ENCODE measurements at places on chromosomes 6 and 20. TPM values are rescaled to one million over a fixed set of nuclear protein-coding genes. Genes with fewer than 3 reads are reported as not detected.

- H3K4me1 ChIP-seq, result peaks cover 8% of the 10 kb centered on the region
- H3K4me3 ChIP-seq, result no peak overlapping the region
- H3K27ac ChIP-seq, result no peak overlapping the region
- DNase-seq, result no peak
- no peaks in the 10 kb centered on the region for H3K36me3 ChIP-seq
Measured at GRCh38 chr20:31835554-31835953, 9.8 kb downstream of the FOXS1 start.

Gene ADGB
- total RNA-seq, result not detected

DNA sequence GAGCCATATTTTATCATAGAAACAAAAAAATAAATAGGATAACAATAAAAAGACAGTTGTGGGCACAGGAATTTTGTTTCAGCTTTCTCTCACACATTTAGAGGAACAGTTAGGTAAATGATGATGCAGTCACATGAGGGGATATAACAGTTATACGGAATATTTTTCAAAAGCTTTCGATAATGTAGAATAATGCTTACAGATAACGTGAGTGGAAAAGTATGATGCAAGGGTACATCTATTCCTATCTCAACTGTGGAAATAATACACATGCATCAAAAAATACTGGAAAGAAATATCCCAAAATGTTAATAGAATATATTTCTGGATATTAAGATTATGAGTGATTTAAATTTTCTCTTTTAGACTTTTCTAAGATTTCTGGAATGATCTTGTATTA is 114.0 kb downstream of the AFG1L start:
- H3K4me1 ChIP-seq, result no peaks in the 10 kb centered on the region
- H3K4me3 ChIP-seq, result no peak overlapping the region
- no peak for DNase-seq
- H3K27ac ChIP-seq, result no peak overlapping the region
- no peaks in the 10 kb centered on the region for H3K36me3 ChIP-seq

- DNase-seq, result no peak
- H3K36me3 ChIP-seq, result no peaks in the 10 kb centered on the region
- no peaks in the 10 kb centered on the region for H3K27me3 ChIP-seq
- no peaks in the 10 kb centered on the region for H3K4me1 ChIP-seq
- H3K27ac ChIP-seq, result no peak overlapping the region
- no peak overlapping the region for H3K4me3 ChIP-seq
Measured at GRCh38 chr20:60117065-60117464, 158.8 kb downstream of the CDH26 start.

- no peak for DNase-seq
- no peak overlapping the region for H3K4me3 ChIP-seq
- H3K27me3 ChIP-seq, result no peaks in the 10 kb centered on the region
- H3K27ac ChIP-seq, result peak overlapping the region; percentile 7
- peaks cover 35% of the 10 kb centered on the region for H3K36me3 ChIP-seq
- H3K4me1 ChIP-seq, result peaks cover 51% of the 10 kb centered on the region
Measured at GRCh38 chr6:158639056-158639455, 5.5 kb downstream of the DYNLT1 start.

GRCh38 chr6:142329486-142330113 is 27.8 kb downstream of the ADGRG6 start:
- no peaks in the 10 kb centered on the region for H3K4me1 ChIP-seq
- peaks cover 4% of the 10 kb centered on the region for H3K27me3 ChIP-seq
- DNase-seq, result no peak
- no peak overlapping the region for H3K27ac ChIP-seq

DNA sequence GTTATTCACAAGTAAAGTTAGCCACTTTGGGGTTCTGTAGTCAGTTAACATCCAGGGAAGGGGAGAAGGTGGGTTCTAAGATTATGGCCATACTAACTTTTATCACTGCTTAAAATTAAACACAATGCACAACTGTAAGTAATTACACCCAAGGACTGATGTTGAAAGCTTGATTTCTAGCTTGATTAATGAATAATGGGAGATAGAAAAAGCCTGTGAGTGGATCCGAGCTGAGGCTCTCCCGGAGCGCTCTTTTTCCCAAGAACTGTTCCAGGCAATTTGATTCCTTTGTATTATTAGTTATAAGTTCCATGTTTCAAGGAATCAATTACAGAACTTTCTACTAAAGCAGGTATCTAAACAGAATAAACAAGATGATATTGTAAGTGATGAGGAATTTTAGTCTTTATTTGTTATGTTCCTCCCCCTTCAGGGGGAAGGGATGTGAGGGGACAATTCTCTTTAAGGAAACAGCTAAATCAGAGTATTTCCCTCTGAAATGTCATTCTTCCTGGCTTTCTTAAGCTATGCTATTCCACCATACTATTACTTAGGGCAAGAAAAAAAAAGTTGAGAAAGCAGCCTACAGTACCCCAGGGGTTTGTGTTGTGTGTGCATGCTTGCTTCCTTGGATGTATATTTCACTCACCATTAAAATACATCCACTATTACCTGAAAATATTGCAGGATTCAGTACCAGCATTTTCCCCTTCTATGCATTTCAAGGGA is 3.8 kb downstream of the TSHZ2 start:
- H3K27ac ChIP-seq, result peak overlapping the region; percentile 78
- no peak for DNase-seq
- peak overlapping the region; percentile 81 for H3K4me3 ChIP-seq
- H3K27me3 ChIP-seq, result peaks cover 1% of the 10 kb centered on the region

DNA sequence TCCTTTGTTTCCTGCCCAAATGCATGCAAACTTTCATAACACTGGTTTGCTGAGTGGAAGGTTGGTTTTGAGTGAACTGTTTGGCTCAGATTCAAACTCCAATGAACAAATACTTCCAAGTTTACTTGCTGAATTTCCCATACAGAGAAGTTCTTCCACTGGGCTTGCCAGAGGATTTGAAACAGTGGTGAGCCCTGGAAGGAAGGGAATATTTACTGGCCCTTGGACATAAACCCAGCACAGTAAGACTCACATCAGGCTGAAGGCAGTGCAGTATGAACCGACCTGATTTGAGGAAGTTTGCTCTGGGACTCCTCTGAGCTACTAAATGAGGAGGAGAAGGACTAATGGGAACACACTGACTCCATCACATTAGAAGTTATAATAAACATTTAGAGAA is 3.8 kb downstream of the TRAF3IP2 start:
- H3K4me1 ChIP-seq, result peaks cover 46% of the 10 kb centered on the region
- no peaks in the 10 kb centered on the region for H3K27me3 ChIP-seq
- no peak overlapping the region for H3K27ac ChIP-seq
- H3K4me3 ChIP-seq, result no peak overlapping the region
- no peak for DNase-seq
- H3K36me3 ChIP-seq, result no peaks in the 10 kb centered on the region

DNA sequence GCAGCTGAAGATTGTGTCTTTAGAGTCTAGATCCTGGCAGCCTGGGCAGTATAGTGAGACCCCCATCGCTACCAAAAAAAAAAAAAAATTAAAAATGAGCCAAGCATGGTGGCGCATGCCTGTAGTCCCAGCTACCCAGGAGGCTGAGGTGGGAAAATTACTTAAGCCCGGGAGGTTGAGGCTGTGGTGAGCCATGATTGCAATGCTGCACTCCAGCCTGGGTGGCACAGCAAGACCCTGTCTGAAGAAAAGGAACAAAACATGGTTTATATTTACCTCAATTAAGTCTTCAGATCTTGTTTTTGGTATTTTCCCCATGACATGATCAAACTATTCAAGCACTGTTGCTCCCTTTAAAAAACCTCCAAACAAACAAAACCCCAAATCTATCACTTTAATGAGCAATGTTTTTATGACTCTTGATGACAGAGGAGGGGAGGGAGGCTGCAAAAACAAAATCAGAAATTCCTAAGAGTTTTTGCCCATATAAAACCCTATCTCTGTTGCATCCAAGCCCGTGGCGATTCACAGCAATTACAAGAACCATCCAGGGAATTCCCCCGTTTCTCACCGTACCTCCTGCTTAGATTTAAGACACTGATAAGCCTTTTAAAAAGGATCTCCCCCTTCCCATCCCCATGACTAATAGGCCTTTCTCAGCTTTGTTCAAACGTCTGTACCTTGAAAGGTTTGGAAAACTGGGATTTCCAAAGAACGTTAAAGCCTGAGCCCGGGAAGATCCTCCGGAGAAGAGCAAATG is 259.9 kb downstream of the BMP7 start:
- H3K27me3 ChIP-seq, result peaks cover 2% of the 10 kb centered on the region
- no peak overlapping the region for H3K27ac ChIP-seq
- no peak overlapping the region for H3K4me3 ChIP-seq

Gene SCUBE3
- not detected for total RNA-seq

Gene PNPLA1
- total RNA-seq, result 0.25 TPM

Gene DACT2
- not detected for total RNA-seq

Gene GID8
- total RNA-seq, result 31.9 TPM

Gene SRMS
- total RNA-seq, result not detected

- H3K4me3 ChIP-seq, result no peak overlapping the region
- no peaks in the 10 kb centered on the region for H3K27me3 ChIP-seq
- H3K36me3 ChIP-seq, result peaks cover 4% of the 10 kb centered on the region
- DNase-seq, result no peak
- H3K4me1 ChIP-seq, result peaks cover 2% of the 10 kb centered on the region
- H3K27ac ChIP-seq, result no peak overlapping the region
Measured at GRCh38 chr6:45531999-45532595, 154.4 kb upstream of the SUPT3H start.

GRCh38 chr6:53831081-53831869 is 36.5 kb downstream of the LRRC1 start:
- no peaks in the 10 kb centered on the region for H3K4me1 ChIP-seq
- H3K27ac ChIP-seq, result no peak overlapping the region
- H3K36me3 ChIP-seq, result no peaks in the 10 kb centered on the region
- no peaks in the 10 kb centered on the region for H3K27me3 ChIP-seq

DNA sequence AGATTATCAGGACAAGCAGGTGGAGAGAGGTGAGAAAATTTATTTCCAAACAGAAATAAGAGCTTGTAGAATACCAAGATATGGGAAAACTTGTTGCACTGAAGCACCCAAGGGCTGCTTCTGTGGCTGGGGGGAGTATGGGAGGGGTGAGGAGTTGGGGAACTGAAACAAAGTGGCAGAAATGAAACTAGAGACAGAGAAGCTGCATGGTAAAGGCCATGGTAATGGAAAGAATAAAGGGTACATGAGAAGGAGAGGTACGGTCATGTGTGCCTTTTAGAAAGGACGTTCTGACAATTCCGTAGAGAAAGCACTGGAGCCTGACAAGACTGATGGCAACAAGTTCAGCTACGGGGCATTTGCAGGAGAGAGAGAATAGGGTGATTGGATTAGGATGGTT is 51.6 kb upstream of the RIN2 start:
- no peak overlapping the region for H3K4me3 ChIP-seq
- no peak overlapping the region for H3K27ac ChIP-seq
- H3K4me1 ChIP-seq, result no peaks in the 10 kb centered on the region
- no peaks in the 10 kb centered on the region for H3K27me3 ChIP-seq
- no peaks in the 10 kb centered on the region for H3K36me3 ChIP-seq

DNA sequence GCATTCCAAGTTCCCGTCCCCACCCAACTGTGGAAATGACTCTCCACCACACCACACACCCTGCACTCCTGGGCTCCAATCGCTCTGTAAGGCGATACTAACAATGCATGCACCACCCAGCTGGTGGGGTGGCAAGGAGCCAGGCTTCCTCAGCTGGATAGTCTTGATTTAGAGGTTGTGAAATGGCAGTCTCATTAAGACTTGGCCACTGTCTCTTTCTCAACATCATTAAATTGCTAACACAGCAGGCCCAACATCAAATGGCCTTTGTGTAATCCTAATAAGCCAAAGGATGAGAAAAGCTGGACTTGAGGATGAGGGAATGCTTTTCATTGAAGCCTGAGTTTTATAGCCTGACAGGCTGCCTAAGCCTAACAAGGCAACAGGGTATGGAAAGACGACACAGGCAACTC is 223.7 kb downstream of the GMDS start:
- H3K36me3 ChIP-seq, result no peaks in the 10 kb centered on the region
- H3K27me3 ChIP-seq, result no peaks in the 10 kb centered on the region
- no peak overlapping the region for H3K27ac ChIP-seq
- no peaks in the 10 kb centered on the region for H3K4me1 ChIP-seq

GRCh38 chr6:1703091-1703855 is 93.6 kb downstream of the FOXC1 start:
- no peak overlapping the region for H3K27ac ChIP-seq
- H3K36me3 ChIP-seq, result no peaks in the 10 kb centered on the region
- no peak for DNase-seq
- no peaks in the 10 kb centered on the region for H3K27me3 ChIP-seq

- no peak overlapping the region for H3K4me3 ChIP-seq
- H3K27me3 ChIP-seq, result no peaks in the 10 kb centered on the region
- H3K27ac ChIP-seq, result no peak overlapping the region
- no peaks in the 10 kb centered on the region for H3K36me3 ChIP-seq
- peak; percentile 76 for DNase-seq
- H3K4me1 ChIP-seq, result no peaks in the 10 kb centered on the region
Measured at GRCh38 chr6:138001750-138002349, 105.4 kb downstream of the PERP start.

GRCh38 chr6:17865798-17866725 is 121.4 kb downstream of the KIF13A start:
- no peak overlapping the region for H3K27ac ChIP-seq
- DNase-seq, result no peak
- no peaks in the 10 kb centered on the region for H3K36me3 ChIP-seq

Gene MAPK13
- total RNA-seq, result 68.7 TPM

Gene SMOC2
- not detected for total RNA-seq

- no peak for DNase-seq
- no peaks in the 10 kb centered on the region for H3K36me3 ChIP-seq
- H3K27me3 ChIP-seq, result no peaks in the 10 kb centered on the region
- no peak overlapping the region for H3K4me3 ChIP-seq
- H3K27ac ChIP-seq, result no peak overlapping the region
Measured at GRCh38 chr6:22764496-22764895, 195.1 kb downstream of the HDGFL1 start.

DNA sequence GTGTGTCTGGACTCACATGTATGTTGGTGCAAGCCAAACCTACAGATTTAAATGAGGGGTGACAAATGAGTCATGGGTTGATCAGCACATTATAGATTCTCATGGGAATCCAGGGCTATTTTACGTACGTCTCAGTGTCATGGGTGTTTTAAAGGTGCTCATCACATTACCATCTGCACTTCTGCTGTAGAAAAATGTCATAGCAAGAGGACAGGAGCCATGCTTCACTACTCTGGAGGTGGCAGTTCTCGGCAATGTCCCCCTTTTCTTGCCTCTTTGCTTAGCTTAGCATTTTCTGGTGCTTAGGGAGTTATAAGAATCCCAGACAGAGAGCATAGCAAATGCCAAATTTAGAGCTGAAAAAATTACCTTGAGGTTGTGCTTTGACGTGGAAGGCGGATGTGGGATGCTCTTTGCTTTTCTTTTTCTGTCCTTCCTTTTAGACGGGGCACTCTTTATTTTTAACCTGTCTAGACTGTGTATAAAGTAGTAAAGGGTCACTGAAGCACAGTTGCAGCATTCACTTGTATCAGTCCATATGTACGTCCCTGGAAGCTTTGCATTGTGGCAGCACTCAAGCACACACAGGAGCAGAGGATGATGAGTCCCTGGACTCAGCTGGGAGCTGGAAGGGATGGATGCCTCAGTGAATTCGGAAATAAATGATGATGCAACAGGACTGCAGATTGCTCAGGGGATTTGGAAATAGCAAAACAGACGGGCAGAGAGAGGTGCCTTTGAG is 139.7 kb downstream of the SYNDIG1 start:
- no peak overlapping the region for H3K4me3 ChIP-seq
- H3K27me3 ChIP-seq, result no peaks in the 10 kb centered on the region
- H3K27ac ChIP-seq, result no peak overlapping the region

Gene CCM2L
- total RNA-seq, result not detected

- peaks cover 5% of the 10 kb centered on the region for H3K36me3 ChIP-seq
- H3K27ac ChIP-seq, result peak overlapping the region; percentile 85
- no peak for DNase-seq
- peaks cover 45% of the 10 kb centered on the region for H3K4me1 ChIP-seq
Measured at GRCh38 chr6:156780962-156781853, 4.0 kb downstream of the ARID1B start.

Gene LHFPL5
- not detected for total RNA-seq

Measured in CD4-positive, CD25-positive, alpha-beta regulatory T cell (primary cell).